Stimulated activated CD8-positive, alpha-beta memory T cell treated with anti-CD3 and anti-CD28 coated beads, Interleukin-7, amount 100 ng/mL, for 24 hours (primary cell): ENCODE measurements at places on chromosomes 5 and 9.

DNA sequence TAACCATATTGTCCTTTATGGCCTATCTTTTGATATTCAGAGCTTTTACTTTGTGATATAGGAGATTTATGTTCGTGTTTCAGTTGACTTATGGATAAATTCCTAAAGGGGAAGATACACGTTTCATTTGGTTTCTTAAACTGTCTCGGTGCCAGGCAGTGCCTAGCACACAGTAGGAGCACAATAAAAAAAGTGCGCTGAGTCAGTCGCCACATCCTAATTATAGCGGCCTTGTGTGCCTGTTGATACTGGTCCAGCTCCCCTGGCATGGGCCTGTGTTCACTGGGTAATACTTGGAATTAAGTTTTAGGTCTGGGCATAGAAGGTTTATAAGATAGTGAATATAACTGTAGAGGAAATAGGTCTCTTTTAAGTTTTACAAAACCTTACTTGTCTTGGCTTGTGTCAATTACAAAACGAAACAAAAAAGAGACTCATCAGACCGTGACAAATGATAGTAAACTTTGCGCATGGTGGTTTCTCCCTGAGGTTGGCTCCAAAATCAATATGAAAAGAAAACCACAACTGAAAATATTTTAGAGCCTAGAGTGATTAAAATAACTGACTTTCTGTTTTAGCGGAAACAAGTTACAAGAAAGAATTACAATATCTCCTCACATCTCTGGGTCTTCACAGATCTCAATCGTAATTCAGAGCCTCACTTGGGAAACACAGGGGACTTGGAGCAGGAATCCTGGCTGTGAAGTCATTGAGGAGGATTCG lies 84.8 kb downstream of the MVB12B start:
- no peak for DNase-seq

DNA sequence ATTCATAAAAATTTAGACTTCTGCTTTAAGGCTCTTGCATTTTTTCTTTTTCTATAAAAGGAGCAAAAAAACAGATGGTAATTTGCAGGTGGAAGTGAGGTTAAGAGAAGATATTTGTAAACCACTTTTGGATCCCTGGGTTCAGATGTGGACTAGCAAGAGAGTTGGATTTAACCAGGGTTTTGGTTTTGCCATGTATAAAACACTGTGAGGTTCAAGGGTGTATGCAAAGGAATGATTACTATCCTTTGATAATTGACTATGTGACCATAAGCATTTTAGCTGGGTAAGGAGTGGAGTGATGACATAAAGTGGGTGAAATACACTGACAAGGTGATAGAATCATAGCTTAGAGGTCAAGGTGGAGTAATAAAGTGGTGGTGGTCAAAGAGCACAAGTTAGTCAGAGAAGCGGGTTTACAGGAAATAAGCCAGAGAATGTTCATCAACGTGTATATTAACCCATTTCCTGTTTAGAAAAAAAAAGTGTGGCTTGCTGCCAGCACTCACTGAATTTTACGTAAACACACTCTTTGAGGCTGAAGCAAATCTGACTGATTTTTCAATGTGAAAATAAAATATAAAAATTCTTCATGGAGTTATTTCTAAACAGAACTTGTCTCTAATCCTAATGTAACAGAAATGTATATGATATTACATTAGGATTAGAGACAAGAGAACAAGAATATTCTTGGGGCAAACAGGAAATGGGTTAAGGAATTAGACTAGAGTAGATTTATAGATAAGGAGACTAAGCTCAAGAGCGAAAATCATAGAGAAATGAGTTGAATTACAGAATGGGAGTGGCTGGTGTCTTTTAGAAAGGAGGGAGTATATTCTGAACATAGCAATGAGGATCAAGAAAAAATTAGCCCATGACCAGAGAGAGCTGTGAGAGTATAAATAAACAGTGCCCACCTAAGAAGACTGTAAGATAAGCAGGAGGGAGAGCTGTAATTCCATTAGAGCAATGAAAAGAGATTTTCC lies 74.5 kb downstream of the CDKN2A start:
- DNase-seq, result no peak

GRCh38 chr5:77683171-77683732 lies 44.7 kb upstream of the OTP start:
- no peak for DNase-seq

DNA sequence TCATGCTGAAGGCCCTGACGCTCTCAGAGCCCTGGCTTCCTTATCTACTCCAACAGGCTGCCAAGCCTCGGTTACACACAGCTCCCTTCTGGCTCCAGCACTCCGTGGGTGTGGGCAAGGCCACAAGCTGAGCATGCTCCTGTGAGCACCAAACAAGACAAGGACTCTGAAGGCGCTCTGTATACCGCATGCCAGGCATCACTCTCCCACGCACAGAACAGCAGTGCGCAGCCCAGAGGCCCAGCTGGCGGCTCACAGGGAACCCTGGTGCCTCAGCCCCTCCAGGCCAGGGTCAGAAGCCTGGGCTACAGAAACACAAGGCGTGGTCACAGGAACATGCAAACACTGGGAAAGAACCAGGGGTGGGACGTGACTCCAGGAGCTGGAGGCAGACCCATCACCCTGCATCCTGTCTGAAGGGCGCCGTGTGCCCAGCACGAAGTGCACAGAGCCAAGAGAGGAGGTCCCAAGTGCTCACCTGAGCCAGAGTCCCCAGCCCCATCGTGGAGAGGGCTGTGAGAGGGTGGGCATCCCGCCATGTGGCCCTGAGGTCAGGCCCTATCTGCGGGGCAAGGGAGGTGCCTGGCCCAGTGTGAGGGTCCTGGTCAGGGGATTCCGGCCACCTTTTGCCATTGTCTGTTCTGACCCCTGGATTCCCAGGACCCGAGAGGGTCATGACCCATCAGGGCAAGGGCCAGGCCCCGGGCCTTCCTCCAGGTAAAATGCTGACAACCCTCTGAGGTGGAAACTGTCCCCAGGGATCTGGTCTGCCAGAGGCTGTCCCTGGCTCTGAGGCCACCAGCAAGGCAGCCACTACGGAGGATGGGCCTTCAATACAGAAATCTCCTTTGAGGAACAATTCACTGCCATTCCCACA lies 54.7 kb downstream of the COL23A1 start:
- no peak for DNase-seq

DNA sequence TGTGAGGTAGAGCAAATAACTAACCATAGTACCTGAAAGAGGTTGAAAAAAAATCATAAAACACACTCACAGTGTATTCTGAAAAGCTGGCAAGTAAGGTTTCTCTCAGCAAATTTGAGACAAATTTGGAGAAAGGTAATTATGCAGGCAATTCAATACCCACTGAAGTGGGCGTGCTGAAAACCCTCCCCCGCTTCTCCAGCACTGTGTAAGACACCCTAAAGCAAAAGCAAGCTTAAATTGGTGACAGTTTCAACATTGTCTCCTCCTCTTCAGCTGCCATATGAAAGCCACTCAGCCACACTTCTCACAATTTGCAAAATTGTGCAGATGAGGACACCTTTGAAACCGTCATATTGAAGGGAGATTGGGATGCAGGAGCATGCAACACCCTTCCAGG lies 322.3 kb upstream of the CDH6 start:
- DNase-seq, result no peak

DNA sequence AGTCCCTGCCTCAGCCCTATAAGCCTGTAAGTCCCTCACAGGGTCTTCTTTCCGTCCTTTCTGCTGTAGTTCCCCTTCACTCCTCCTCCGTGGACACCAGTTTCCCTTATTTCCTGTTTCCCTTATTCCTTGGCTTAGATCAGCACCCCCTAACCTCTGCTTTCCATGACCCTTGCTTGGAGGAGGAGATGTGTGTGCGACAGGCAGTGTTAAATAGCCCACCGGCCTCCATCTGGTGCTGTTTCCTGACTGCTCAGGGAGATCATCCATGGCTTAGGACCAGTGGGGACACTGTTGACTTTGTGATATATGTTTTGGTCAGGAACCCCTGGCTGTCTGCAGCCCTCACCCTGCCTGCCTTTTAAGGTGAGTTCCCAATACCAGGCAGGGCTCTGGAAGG lies 34.1 kb upstream of the PSD2 start:
- no peak for DNase-seq

GRCh38 chr5:116764941-116765340 lies 190.3 kb upstream of the SEMA6A start:
- no peak for DNase-seq

- DNase-seq, result no peak
These were observed 89.0 kb upstream of the NIPBL start for GRCh38 chr5:36787365-36788093.

DNA sequence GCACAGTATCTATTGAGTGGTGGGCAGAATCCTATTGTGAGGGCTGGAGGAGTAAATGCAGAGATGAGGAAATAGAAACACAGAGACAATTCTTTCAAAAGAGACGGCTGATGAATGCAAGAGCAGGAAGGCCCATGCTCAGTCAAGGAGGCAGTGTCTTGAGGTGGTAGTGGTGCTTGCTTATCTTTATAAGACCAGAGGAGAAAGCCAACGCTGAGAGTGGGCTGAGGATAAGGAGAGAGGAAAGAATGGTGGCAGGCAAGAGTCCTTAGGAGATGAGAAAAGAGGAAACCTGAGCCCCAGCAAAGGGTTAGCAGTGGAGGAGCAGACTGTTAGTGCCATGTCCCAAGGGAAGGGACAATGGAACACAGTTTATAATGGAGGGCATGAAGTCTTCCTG lies 86.0 kb downstream of the SNCAIP start:
- no peak for DNase-seq

DNA sequence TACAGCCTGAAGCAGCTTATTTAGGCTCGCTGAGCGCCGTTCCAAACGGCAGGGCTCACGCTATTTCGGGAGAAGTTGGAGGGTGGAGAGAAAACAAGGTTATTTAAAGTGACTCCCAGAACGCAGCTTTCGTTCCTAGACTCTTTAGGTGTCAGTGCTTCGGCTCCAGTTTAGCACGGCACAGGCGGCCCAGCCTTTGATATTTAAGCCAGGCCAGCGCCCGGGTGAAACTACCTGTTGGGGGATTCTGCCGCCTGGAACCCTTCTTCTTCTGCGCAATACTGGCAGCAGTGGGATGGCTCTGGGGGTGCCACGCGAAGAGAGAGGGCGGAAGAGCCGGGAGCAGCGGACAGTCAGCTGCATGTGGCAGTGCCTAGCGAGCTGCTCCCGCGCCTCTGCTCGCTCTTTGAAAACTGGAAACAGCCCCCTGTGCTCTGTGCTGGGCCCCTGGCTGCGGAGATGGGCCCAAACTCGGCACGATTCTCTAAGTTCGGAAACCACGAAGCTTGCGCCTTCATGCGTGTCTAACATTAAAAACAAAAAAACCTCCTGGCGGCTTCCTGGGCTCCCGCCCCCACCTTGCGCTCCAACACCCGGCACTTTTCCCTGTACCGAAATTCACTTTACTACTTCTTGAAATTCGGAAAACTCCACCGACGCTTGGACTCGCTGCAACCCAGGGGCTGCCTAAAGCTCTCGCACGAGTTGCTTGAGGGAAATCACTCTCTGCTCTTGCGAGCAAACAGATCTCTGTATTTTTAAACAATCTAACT lies 34.6 kb upstream of the NFIB start:
- no peak for DNase-seq

GRCh38 chr5:82339792-82340191 lies 61.6 kb upstream of the RPS23 start:
- DNase-seq, result no peak

DNA sequence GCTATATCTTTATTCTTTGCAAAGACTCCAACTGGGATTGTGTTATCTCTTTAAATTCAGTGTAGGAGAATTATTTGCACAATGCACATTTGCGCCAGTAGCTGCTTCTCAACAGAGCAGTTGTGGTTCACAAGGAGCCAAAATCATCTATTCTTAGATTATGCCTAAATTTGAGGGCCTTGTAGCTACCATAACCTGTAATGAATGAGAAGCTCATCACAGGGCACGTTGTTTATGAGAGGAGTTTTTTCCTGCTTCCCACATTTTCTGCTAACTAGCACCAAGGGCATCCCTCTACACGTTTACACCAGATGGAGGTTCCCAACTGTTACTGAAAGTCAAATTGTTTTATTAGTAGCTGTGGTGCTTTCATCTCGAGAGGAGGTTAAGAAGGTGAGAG lies 322.4 kb downstream of the TMEM161B start:
- DNase-seq, result no peak

- DNase-seq, result no peak
These were observed 634.8 kb downstream of the DMRTA1 start for GRCh38 chr9:23081377-23081776.

GRCh38 chr9:96129747-96130146 lies 172.2 kb downstream of the HSD17B3 start:
- DNase-seq, result no peak

DNA sequence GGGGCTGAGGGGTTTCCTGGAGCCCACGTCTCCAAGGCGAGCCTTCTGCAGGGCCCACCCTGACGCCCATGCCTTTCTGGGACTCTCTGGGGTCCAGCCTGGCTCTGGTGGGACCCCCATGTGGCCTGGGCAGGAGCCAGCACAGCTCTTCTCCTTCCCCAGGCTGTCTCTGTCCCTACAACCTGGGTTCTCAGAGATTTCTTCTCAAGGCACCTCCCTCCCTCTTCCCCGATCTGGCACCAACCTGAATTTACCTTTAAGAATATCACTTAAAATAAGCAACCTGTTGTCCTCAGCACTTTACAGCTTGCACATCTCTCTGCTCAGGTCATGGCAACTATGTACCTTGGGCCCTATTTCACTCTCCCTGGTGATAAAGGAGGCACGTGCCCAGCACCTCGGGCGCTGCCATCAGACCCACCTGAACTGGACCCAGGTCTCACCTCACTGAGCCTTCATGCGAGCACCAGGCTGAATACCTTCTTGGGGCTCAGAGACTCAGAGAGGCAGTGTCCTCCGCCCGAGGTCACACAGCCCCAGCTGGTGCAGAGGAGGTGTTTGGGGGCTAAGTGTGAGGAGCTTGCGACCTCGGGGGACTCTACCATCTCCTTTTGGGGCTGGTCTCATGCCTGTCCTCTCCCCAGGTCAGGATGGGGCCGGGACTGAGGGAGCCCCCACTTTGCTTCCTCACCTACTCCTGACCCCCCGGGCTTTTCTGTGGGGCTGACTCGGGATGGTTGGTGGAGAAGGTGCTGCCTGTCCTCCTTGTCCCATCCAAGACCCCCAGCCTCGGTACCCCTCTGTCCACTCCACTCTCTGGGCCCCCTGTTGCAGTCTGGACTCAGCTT lies 217.7 kb downstream of the C9orf50 start:
- no peak for DNase-seq

GRCh38 chr9:18834740-18835361 lies 198.2 kb downstream of the SAXO1 start:
- DNase-seq, result no peak

DNA sequence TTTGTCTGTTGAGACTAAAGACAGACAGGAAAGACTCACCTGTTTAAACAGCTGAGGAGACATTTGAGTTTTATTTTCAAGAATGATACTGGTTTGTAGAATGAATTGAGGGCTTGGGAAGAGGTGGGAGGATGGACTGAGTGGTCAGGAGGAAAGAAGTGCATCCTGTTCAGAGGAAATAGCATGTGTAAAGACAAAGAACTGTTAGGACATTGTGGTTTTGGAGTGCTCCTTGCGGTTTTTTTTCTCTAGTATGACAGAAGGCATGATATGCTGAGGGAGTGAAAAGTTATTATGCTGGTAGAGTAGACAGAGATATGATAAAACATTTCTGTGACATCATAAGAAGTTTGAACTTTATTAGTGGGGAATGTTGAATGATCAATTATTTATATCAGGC lies 270.7 kb upstream of the ELAVL2 start:
- DNase-seq, result no peak
